ENCODE measurements at places on chromosomes 1 and 21.

DNA sequence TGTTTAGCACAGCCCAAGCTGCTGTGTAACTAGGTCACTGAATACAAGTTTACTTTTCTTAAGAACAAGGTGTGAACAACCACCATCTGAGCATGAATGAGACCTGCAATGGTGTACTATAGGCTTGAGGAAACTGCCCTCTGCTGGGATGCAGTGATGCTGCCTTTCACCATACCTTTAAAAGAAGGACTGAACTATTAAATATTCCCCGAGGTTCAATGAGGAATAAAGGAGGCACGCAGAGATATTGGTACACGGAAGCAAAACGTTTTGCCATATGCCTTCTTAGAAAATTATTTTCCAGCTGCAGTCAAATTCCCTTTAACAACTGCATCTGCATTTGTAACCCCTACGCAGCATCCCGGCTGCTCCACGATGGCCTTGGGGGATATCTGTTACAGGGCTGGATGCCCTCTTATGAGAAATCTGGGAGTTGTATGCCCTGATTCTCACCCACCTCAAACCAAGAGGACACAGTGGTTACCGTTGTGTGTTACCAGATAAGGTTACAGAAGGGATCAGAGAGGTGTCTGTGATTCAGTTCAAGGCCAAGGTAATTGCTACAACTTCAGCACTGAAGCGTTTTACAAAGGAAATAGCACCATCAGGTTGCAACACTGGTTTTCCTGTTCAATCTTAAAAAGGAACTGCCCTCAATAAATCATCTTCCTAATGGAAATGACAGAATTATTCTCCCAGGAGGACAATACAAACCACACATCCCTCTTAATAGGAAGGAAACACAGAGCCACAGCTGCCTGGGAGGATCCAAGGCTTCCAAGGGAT lies 470.5 kb downstream of the LTN1 start:
- DNase-seq: peak; percentile 65

GRCh38 chr1:59765011-59765730 lies 49.6 kb upstream of the HOOK1 start:
- DNase-seq: no peak

GRCh38 chr1:226827458-226827857 lies 43.0 kb upstream of the PSEN2 start:
- no peak for DNase-seq

- peak; percentile 86 for DNase-seq
These were observed 42.5 kb downstream of the UTP25 start for GRCh38 chr1:209870151-209870831.

GRCh38 chr1:3037281-3038040 lies 16.2 kb downstream of the ACTRT2 start:
- no peak for DNase-seq

GRCh38 chr1:205424901-205425600 lies 3.2 kb upstream of the LEMD1 start:
- DNase-seq: no peak

DNA sequence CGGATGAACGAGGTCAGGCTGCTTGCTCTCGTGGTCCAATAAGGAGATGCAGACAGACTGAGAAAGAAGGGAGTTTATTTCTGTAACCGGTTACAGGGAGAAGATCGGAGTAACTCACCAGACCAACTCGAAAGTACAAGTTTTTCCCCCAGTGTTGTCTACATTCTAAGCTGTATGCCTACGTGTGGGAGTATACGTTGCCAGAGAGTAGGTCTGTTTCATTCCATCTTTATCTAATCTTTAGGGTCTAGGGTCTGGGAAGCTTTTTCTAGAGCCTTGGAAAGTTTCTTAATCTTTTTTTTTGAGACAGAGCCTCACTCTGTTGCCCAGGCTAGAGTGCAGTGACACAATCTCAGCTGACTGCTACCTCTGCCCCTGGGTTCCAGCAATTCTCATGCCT lies 4.7 kb upstream of the PADI1 start:
- no peak for DNase-seq

DNA sequence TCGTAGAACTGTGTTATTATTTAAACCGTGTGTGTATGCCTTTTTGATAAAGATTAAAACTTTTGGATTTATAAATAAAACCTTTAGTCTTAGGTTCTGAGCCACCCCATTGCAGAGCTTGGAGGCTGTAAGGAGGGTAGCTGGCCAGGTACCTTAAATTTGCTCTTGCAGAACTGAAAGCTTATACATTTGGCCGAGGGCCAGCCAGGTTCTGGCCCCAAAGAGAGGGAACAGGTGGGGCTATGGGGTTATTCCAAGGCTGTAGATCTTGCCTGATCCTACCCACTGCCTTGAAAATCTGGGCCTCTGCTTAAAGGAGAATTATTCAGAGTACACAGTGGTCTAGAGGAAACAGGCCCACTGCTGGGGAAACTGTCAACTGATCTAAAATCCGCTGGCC lies 59.6 kb downstream of the CAMK2N1 start:
- no peak for DNase-seq

DNA sequence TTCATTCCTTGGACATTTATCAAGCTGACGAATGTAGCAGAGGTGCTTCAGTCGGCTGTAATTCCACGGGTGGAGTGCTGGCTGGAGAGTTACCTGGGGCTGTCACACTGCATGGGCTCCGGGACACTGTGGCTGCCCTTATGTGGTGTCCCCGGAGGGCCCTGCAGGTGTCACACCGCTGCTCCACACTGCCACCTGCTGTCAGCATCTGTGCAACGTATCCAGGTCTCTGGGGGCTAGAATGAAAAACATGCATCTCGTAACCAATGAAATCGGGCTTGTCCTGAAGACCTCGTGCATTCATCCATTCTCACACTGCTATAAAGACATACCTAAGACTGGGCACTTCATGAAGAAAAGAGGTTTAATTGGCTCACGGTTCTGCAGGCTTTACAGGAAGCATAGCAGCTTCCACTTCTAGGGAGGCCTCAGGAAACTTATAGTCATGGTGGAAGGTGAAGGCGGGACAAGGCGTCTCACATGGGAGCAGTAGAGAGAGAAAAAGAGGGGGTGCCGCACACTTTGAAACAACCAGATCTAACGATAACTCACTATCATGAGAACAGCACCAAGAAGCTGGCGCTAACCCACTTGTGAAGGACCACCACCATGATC lies 46.7 kb upstream of the PCBP3 start:
- DNase-seq: no peak

- no peak for DNase-seq
These were observed 169.2 kb downstream of the PGBD5 start for GRCh38 chr1:230256896-230257295.

- no peak for DNase-seq
These were observed 139.5 kb downstream of the GRIK3 start for GRCh38 chr1:36894824-36895223.

DNA sequence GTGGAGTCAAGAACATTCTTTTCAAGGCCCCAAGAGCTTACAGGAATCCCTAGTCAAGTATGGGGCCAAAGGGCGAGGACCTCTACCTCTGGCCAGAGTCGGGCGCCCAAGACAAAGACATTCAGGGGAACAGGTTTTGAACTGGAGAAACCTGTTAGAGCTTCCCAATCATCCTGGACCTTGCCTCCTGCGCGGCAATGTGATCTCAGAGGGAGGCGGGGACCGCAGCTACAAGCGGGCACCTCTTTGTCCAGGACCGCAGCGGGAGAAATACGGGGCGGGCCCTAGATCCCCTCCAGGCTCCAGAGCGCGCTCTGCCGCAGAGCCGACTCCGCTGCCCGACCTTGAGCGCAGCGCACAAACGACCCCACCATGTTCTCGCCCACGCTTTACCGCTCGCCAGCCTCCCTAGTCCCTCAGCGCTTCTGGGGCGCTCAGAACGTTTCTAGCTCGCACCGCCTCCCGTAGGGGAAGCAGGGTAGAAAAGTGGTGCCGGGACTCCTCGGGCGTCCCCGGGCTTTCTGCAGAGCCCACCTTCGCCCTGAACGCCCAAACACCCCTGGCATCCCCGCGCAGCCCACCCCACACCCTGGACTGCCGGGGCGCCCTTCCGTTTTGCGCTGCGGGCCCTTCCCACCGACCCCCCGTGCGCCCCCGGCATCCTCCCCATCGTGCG lies 28.1 kb downstream of the RABIF start:
- DNase-seq: no peak

DNA sequence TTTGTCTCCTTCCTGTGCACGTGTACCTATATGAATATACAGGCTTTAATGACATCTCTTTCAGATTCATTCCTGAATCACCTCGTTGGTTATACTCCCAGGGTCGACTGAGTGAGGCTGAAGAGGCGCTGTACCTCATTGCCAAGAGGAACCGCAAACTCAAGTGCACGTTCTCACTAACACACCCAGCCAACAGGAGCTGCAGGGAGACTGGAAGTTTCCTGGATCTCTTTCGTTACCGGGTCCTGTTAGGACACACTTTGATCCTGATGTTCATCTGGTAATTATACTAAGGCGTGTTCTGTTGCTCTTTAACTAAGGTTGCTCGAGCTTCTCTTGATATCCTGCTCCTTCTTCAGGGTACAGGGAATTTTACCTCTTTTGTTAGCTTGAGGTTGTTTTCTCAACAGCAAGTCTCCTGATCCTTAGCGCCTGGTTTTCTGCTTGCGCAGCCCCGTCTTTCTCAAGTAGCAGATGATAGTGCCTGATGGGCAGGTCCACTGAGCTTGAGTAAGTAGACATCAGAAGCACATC lies 55.1 kb downstream of the SLC22A15 start:
- no peak for DNase-seq

GRCh38 chr1:50930193-50930592 lies 29.9 kb downstream of the FAF1 start:
- DNase-seq: no peak

GRCh38 chr1:232308616-232309015 lies 321.3 kb downstream of the SIPA1L2 start:
- DNase-seq: no peak

- DNase-seq: no peak
These were observed 19.9 kb downstream of the GBP1 start for GRCh38 chr1:89044970-89045721.

DNA sequence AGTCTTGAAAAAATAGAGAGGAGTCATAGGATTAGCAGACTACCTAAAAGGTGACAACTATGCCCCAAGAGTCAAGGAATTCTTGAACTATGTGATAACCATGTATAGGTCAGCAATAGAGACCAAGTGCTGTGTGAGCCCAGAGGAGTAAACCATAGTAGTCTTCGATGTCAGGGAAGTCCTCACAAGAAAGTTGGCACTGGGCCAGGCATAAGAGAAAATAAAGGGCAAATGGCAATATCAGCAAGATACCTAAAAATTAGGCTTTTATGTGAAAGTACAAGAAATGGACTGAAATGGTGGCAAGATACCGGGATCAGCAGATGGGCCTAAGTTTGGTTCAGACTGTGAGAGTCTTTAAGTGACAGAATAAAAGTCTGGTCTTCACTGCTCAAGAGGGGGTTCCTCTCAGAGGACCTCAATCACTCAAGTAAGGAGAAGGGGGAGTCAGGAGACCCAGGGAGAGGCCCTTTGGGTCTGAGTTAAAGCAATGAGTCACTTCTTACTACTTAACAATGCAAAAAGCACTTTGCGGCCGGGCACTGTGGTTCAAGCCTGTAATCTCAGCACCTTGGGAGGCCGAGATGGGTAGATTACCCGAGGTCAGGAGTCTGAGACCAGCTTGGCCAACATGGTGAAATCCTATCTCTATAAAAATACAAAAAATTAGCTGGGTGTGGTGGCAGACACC lies 95.0 kb downstream of the TEX35 start:
- no peak for DNase-seq

DNA sequence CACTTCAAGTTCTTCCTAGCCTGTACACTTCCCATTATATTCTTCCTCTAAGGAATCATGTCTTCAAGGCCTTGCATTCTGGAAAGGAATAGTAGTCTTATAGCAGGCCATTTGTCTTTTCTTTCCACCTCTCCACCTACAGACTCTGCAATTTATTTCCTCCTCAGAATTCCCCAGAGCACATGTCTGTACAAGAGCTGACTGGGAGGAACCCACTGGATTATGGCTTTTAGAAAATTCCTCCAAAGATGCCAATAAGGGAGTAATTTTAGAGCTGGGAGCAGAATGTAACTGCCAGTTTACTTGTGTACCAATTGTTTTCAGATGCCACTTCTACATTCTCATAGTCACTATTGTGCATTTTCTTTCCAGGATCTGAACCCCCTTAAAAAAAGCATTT lies 3.4 kb upstream of the PSMG1 start:
- DNase-seq: no peak

DNA sequence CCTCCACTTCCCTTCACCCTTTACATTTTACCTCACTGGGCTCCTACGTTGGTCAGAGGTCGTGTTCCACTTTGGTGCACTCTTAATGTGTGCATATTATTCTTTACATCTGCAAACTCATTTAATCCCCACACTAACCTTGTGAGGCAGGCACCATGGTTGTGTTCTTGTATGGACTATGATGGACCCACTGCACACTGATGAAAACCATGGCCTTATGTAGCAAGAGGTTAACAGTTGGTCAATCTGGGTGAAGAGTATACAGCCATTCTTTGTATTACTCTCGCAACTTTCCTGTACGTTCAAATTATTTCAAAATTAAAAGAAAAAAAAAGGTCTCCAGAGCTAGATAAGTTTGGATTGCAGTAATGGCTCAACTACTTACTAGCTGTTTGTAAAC lies 78.5 kb downstream of the RUNX1 start:
- no peak for DNase-seq

DNA sequence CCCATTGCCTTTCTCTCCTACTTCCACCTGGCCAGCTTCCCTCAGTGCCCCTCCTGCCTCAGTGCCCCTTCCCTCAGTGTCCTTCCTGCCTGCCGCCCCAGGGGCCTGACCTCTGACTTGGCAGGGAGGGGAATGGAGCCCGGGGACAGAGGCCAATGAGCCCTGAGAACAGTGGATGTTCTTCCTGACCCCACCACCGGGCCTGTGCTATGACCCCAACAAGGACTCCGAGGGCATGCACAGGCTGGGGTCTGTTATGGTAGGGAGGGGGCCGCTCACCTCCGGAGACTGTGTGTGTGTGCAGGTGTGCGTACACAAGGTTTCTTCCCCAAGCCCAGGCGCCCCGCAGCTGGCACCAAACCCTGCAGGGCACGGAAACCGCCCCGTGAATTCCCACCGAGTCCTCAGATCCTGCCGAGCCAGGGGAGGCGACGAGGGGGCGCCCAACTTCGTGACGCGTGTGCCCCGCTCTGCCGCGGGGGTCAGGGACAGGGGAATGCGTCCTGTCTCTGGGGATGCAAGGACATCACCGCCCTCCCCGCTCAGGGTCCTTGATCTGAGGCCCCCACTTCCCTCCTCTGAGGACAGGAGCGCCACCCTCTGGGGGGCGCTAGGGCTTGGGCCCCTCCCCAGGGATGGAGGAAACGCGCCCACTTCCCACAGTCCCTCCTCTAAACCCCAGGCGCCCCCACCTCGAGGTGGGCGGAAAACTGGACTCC lies 766 bp downstream of the RAP1GAP start:
- DNase-seq: no peak

Measured in fibroblast of skin of left biceps (primary cell).